Vein endothelial cell (primary cell): ENCODE measurements at places on chromosomes 2 and 18. TPM values are rescaled to one million over a fixed set of nuclear protein-coding genes. Genes with fewer than 3 reads are reported as not detected.

Gene GALM
- total RNA-seq = 6.9 and 9.0 TPM in 2 replicates

Gene KCNS3
- 0.29 and 0.65 TPM in 2 replicates for total RNA-seq

Gene C2orf78
- not detected in 2 replicates for total RNA-seq

Gene LTBP1
- total RNA-seq = 41.3 and 145 TPM in 2 replicates

Gene HIBCH
- 9.5 and 14.2 TPM in 2 replicates for total RNA-seq

Gene EMILIN1
- 1.4 and 2.9 TPM in 2 replicates for total RNA-seq

Gene STAT4
- total RNA-seq = 1.4 and 3.6 TPM in 2 replicates

Gene MAP2
- total RNA-seq = 23.2 and 31.7 TPM in 2 replicates

Gene SERPINB2
- 0.65 and 3.7 TPM in 2 replicates for total RNA-seq

Gene UGT1A8
- not detected in 2 replicates for total RNA-seq

Gene AKAIN1
- total RNA-seq = not detected in 2 replicates

Gene BBS5
- 2.6 and 3.8 TPM in 2 replicates for total RNA-seq

Gene FEV
- not detected in 2 replicates for total RNA-seq

Gene KLF7
- total RNA-seq = 28.4 and 33.5 TPM in 2 replicates

Gene SERPINB12
- not detected in 2 replicates for total RNA-seq

Gene EFR3B
- 0.67 and 1.6 TPM in 2 replicates for total RNA-seq

Gene CCDC148
- total RNA-seq = 0.33 and 0.48 TPM in 2 replicates

Gene REG3A
- not detected in 2 replicates for total RNA-seq

Gene GDF7
- 2.5 and 11.8 TPM in 2 replicates for total RNA-seq

Gene LAMA1
- 0.19 and 0.33 TPM in 2 replicates for total RNA-seq

Gene LCT
- under 0.01 TPM in 1 of 2 replicates, not detected in the other for total RNA-seq

Gene DGUOK
- 44.9 and 53.9 TPM in 2 replicates for total RNA-seq

Gene ST6GAL2
- total RNA-seq = 0.57 and 0.65 TPM in 2 replicates

Gene PLB1
- 0.33 and 0.57 TPM in 2 replicates for total RNA-seq
